ENCODE measurements at places on chromosomes 5 and 9. TPM values are rescaled to one million over a fixed set of nuclear protein-coding genes. Genes with fewer than 3 reads are reported as not detected.

DNA sequence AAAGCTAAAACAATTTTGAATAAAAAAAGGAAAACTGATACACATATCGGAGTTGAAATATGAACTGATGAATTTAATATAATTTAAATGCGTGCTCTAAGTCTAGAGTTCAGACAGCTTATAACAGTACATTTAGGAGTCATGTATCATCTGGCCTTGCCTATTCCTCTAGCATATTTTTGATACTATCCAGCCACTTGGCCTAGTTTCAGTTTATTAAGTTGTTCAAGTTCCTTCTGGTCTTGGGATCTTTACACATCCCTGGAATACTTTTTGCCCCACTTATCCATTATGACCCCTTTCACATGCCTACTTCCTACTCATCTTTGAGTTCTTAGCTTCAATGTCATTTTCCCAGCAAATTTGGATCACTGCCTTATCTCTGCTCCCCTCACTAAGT, 192.4 kb upstream of the EFNA5 start:
- no peak for DNase-seq

DNA sequence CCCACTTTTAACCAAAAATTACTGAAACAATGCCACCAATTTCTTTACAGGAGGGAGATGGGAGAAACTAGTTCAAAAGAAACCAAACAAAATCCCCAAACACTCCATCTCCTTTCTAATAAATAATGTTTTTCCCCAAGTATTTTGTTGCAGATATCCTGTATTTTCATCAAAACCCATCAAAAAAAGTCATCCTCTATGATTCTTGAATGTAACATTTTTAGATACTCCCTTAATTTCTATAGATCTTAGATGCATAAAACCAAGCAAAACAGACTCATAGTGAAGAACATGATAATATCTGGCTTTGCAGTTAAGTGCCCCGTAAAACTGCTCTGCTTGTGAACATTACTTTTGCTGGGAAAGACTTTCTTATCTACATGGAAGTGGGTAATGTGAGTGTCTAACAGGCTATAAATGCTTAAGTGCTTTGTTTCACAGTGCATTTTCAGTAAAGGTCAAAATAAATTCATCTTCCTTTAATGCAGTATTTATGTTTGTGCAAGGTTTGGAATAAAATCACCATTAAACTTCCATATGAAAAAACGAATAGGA, 77.3 kb upstream of the TBCA start:
- DNase-seq = no peak

DNA sequence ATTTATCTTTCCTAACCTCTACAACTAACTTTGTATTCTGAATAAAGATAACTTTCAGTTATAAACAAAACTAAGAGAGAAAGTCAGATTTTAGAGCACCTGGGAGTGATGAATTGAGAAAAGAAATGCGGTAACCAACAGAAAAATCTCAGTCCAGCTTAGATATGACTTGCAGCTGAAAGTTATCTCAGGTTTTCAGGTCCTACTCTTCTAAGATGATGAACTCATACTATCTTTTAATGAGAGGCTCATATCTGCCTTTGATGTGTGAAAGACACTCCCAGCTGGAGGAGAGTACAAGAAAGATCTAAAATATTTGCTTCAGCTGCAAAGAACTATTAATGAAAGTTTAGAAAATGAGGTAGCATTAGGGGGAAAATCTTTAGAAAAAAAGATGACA, 190.5 kb downstream of the DENND1A start:
- no peak for DNase-seq

DNA sequence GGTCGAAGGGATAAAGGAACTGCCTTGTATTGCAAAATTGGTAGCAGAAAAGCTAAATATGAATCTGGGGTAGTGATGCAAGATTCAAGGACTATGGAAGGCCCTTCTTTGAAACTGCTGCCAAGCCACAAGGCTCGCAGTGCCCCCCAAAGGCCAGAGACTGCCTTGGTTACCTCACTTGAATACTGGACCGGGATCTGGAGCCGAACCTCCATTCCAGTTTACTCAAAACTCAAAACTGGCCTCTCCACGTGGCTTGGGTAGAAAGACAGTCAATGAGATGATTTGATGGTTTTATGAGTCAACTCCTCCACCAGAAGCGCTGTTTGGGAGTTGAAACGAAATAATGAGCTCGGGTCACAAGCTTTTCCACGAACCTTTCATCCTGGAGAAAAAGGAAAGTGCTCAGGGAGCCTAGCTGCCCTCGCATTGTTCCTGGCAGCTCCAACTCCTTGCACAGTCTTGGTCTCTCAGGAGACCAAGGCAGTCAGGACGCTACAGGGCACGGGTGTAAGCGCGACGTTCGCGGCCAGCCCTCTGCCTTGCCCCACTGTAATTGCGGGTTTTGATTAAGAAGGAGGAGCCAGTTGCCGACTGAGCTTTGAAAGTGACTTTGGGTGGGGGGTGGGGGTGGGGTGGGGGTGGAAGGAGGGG, 2.8 kb downstream of the ST8SIA4 start:
- DNase-seq = peak; percentile 84

- peak; percentile 45 for DNase-seq
Measured at GRCh38 chr5:138981131-138981530, 106.0 kb upstream of the LRRTM2 start.

GRCh38 chr5:133869519-133870335, 98.7 kb downstream of the C5orf15 start:
- DNase-seq = no peak

GRCh38 chr5:66322786-66323528, 178.9 kb downstream of the SREK1 start:
- DNase-seq = no peak

DNA sequence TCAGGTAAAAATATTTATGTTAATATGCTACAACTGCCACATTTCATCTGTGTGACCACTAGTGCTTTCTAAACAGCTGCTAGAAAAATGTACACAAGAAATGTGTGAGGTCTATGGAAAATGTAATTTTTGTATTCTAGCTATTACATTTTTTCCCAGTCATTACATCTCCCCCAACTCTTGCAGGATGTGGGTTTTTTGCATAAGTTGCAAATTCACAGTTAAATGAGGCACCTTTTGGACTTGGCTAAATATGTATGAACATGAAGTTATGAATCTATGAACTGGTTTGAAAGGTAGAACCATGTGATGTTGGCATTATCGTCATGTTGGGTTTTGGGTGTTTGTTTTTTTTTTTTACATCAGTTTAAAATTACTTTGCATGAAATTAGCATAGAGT, 590.4 kb upstream of the WWC1 start:
- DNase-seq = no peak

GRCh38 chr9:108953983-108954574, 19.9 kb downstream of the ABITRAM start:
- DNase-seq = peak; percentile 38

- no peak for DNase-seq
Measured at GRCh38 chr9:78089111-78089510, 57.5 kb upstream of the GNAQ start.

DNA sequence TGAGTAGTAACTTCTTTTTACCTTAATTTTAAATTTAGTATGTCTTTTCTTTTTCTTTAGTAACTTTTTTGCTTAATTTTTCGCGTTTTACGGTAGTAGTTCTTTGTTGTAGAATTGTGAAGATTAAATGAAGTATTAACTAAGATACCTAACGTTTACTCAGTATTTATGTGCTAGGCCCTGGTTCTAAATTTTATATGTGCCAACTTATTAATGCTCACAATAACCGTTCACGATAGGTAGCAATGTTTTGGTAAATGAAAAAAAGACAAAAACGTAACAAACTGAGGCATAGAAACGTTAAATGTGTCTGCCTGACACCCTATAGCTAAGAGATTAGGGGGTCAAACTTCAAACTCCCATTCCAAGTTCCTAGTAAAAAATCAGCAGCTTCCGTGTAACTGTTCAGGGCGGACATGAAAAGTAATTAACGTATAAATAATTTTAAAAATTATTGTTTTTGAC, 1.2 kb downstream of the MRPS30 start:
- no peak for DNase-seq

GRCh38 chr5:61640179-61641021, 308.3 kb downstream of the ZSWIM6 start:
- DNase-seq = no peak

GRCh38 chr9:108316630-108317029, 539.2 kb downstream of the ACTL7B start:
- no peak for DNase-seq

GRCh38 chr5:150147670-150148069, 8.0 kb downstream of the PDGFRB start:
- DNase-seq = no peak

- no peak for DNase-seq
Measured at GRCh38 chr9:101848485-101848919, 110.1 kb upstream of the GRIN3A start.

DNA sequence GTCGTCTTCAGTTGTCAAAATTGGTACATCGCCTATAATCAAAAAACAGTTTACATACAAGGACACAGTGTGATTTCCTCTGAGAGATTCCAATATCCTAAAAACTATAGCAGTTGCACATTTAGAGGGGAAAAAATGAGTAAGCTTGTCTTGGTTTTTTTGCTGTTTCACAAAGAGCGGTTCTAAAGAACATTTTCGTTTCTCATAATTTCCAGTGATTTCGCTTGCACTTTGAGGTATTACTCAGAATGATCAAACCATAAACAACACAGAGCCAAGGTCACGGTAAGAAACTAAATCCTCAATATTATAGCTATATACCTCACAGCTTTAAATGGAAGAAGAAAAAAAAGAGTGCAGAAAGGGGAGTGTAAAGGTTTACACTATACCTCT, 861 bp downstream of the MTX3 start:
- DNase-seq = no peak

DNA sequence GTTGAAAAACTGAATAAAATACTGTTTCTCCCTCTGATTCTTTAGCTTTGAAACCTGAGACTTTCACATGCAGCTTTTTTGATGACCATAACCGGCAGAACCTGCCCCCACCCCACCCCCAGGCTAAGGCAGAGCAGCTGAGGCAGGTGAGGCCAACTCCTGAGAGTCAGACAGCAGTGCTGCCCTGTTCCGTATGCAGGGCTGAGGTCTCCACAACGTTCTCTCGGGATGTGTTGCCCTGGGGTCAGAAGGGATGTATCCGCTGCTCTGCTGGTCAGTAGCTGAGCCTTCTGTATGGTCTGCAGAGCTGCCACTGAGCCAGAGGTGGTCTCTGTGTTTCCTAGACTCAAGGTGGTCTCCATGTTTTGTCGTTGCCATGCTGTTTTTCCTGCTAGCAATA, 190.5 kb downstream of the AOPEP start:
- DNase-seq = no peak

- DNase-seq = no peak
Measured at GRCh38 chr9:25742256-25742655, 64.0 kb upstream of the TUSC1 start.

GRCh38 chr9:76342858-76343257, 51.4 kb downstream of the RFK start:
- DNase-seq = no peak

DNA sequence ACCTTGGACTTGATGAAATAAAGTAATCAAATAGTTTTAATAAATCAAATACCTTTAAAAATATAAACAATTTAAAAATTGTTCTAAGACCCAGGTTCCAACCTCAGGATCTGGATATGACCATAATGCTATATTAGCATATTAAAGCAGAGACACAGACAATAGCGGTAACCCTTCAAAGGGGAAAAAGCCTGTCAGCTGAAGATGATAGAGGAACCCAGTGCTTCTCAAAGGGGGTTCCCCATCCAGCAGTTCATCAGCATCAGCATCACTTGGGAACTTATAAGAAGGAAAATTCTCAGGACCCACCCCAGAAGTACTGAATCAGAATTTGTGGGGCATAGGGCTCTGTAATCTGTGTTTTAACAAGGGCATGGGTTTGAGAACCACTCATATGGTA, 519.6 kb downstream of the RAB3C start:
- DNase-seq = no peak

- peak; percentile 54 for DNase-seq
Measured at GRCh38 chr5:93336330-93337110, 244.5 kb downstream of the NR2F1-AS1 start.

DNA sequence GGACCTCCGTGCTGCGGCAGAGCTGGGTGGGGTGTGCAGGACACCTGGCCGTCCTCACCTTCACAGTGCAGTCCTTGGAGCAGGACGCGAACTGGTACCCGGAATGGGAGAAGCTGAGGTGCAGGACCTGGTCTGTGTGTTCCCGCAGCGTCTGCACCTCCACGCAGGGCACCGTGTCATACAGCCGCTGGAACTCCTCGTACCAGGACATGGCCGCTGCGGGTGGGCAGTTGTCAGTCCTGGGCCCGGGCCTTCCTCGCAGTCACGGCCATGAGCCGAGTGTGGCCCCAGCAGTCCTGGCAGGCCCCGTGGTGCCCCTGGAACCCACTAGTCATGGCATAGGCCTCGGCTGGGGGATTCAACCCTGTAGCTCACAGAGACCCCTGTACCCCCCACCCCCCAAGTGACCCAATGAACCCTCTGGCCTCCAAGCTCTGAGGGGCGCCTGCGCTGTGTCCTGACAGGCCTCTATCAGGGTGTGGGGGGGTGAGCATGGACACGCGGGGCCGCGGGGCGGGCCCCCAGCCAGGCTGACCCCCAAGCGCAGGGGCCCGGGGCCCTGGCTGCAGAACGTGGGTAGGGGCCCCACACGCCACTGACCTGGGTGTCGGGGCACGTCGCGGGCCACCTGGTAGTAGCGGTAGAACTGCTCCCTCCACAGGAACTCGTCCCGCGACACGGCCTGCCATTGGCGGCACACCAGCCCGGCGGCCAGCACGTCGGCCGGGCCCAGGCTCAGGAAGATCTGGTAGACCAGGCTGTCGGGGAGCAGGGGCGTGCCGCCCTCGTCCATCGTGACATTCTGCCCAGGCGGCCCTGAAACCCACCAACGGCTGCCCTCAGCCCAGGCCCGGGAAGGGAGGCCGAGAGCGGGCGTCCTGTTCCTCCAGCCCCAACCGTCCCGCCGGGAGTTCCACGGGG, 987 bp downstream of the FBXW5 start:
- DNase-seq = peak; percentile 19

DNA sequence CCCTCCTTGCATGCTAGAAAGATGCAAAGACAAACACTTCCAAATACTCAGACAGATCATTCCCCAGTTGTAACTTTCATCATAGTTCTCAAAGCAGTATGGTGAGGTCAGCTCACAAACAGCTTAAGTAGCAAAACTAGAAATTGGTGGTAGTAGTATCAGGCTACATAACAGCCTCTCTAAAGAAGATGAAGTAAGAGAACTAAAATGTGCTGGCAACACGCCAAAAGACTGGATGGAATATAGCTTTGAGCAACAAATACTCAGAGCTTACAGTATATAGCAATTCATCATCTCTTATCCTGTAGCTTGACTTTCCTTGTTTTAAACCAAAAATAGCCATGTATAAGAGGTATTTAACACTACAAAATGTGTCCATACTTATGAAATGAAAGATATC, 7.5 kb downstream of the PFDN1 start:
- DNase-seq = peak; percentile 94

The QRFP gene
- total RNA-seq = not detected

The CCL21 gene
- not detected for total RNA-seq

The PKD2L2 gene
- not detected for total RNA-seq

The ISL1 gene
- total RNA-seq = not detected

The RAI14 gene
- 64.1 TPM for total RNA-seq

The TMEM174 gene
- not detected for total RNA-seq

The HSPA5 gene
- 79.3 TPM for total RNA-seq

The CDKN2B-AS1 gene
- total RNA-seq = 6.2 TPM

The STKLD1 gene
- 1.4 TPM for total RNA-seq

All from LHCN-M2 (cell line).